ENCODE measurements at places on chromosomes 3 and 15.

GRCh38 chr15:90595763-90596155 is 66.0 kb downstream of the CRTC3 start:
- peaks cover 63% of the 10 kb centered on the region for H3K4me1 ChIP-seq
- H3K4me3 ChIP-seq: no peak overlapping the region
- no peaks in the 10 kb centered on the region for H3K27me3 ChIP-seq

- no peaks in the 10 kb centered on the region for H3K27me3 ChIP-seq
- H3K27ac ChIP-seq: peak overlapping the region; percentile 97
- peak; percentile 95 for DNase-seq
- H3K4me1 ChIP-seq: peaks cover 49% of the 10 kb centered on the region
Measured at GRCh38 chr15:31327669-31328427, 1.2 kb downstream of the KLF13 start.

GRCh38 chr3:79973482-79973881 is 205.7 kb upstream of the ROBO1 start:
- no peak overlapping the region for H3K4me3 ChIP-seq
- no peak for DNase-seq
- H3K27ac ChIP-seq: no peak overlapping the region
- H3K4me1 ChIP-seq: no peaks in the 10 kb centered on the region
- H3K27me3 ChIP-seq: no peaks in the 10 kb centered on the region

- H3K4me1 ChIP-seq: no peaks in the 10 kb centered on the region
- H3K27me3 ChIP-seq: no peaks in the 10 kb centered on the region
- H3K36me3 ChIP-seq: peaks cover 20% of the 10 kb centered on the region
Measured at GRCh38 chr3:3141939-3142338, 15.2 kb downstream of the TRNT1 start.

GRCh38 chr3:159795042-159795441 is 193.6 kb upstream of the IL12A start:
- DNase-seq: no peak
- no peak overlapping the region for H3K27ac ChIP-seq
- no peaks in the 10 kb centered on the region for H3K27me3 ChIP-seq
- no peak overlapping the region for H3K4me3 ChIP-seq

GRCh38 chr3:110614186-110614585 is 457.4 kb upstream of the NECTIN3 start:
- H3K4me3 ChIP-seq: no peak overlapping the region
- no peaks in the 10 kb centered on the region for H3K36me3 ChIP-seq
- H3K27me3 ChIP-seq: no peaks in the 10 kb centered on the region
- H3K27ac ChIP-seq: no peak overlapping the region
- no peaks in the 10 kb centered on the region for H3K4me1 ChIP-seq

DNA sequence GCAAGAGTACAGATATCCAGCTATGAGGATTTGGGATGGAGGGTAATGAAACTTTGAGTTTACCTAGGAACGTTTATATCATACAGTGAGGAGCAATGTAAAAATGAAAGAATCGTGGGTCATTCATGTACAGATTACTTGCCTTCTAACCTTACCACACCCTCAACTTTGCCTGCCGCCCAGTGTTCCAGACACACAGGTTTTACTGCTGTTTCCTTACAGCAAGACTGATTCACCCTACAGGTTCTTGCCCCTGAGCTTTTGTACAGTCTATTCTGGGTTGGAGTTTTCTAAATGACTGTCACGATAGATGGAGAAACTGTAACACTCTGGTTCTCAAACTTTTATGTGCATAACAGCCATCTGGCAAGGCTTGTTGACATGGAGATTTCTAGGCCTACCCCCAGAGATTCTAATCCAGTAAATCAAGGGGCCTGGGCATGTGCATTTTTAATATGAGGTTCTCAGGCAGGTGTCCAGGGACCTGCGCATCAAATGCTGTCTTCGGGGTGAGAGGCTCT is 6.6 kb upstream of the TPRG1 start:
- no peak overlapping the region for H3K27ac ChIP-seq
- peaks cover 8% of the 10 kb centered on the region for H3K4me1 ChIP-seq
- H3K36me3 ChIP-seq: no peaks in the 10 kb centered on the region
- no peak overlapping the region for H3K4me3 ChIP-seq

DNA sequence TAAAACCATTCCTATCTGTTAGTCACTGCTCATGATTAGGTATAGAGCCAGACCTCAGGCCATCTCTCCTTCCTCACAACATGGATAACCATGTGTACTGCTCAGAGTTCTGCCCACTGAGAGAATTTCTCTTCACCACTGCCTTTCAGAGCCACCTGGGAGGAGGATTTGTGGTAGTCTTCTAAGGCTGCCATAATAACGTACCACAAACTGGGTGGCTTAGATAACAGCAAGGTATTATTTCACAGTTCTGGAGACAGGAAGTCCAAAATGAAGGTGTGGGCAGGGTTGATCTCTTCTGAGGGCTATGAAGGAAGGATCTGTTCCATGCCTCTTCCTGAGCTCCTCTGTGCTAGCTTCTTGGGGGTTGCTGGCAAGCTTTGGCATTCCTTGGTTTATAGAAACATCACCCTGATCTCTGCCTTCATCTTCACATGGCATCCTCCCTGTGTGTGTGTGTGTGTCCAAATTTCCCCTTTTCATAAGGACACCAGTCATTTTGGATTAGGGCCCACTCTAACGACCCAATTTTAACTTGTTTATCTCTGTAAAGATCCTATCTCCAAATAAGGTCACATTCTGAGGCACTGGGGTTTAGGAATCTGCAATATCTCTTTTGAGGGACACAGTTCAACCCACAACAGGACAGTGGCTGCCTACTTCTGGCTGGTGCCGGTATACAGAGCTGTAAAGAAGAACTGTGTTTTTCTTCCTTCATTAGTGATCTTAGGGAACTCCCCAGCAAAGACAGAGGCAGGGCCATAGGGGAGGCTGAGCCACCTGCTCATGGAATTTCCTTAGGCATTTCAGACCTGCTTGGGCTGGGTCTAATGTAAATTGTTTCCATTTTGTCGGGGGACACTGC is 42.1 kb upstream of the NOX5 start:
- no peaks in the 10 kb centered on the region for H3K36me3 ChIP-seq
- DNase-seq: no peak
- no peak overlapping the region for H3K4me3 ChIP-seq

- H3K27ac ChIP-seq: no peak overlapping the region
- no peaks in the 10 kb centered on the region for H3K36me3 ChIP-seq
- H3K27me3 ChIP-seq: no peaks in the 10 kb centered on the region
- no peak for DNase-seq
Measured at GRCh38 chr15:54540721-54541120, 562.5 kb downstream of the UNC13C start.

GRCh38 chr3:150721285-150722130 is 17.8 kb upstream of the ERICH6 start:
- peaks cover 4% of the 10 kb centered on the region for H3K4me1 ChIP-seq
- no peak overlapping the region for H3K27ac ChIP-seq
- no peak overlapping the region for H3K4me3 ChIP-seq
- H3K27me3 ChIP-seq: no peaks in the 10 kb centered on the region
- no peak for DNase-seq

GRCh38 chr3:150775001-150775599 is 12.1 kb upstream of the SIAH2 start:
- no peaks in the 10 kb centered on the region for H3K36me3 ChIP-seq
- no peak overlapping the region for H3K27ac ChIP-seq
- H3K4me3 ChIP-seq: no peak overlapping the region
- H3K27me3 ChIP-seq: no peaks in the 10 kb centered on the region
- DNase-seq: no peak
- H3K4me1 ChIP-seq: no peaks in the 10 kb centered on the region

- no peak for DNase-seq
- H3K4me1 ChIP-seq: no peaks in the 10 kb centered on the region
- no peaks in the 10 kb centered on the region for H3K27me3 ChIP-seq
- no peak overlapping the region for H3K4me3 ChIP-seq
- no peak overlapping the region for H3K27ac ChIP-seq
Measured at GRCh38 chr3:12490547-12490946, 6.3 kb downstream of the TSEN2 start.

DNA sequence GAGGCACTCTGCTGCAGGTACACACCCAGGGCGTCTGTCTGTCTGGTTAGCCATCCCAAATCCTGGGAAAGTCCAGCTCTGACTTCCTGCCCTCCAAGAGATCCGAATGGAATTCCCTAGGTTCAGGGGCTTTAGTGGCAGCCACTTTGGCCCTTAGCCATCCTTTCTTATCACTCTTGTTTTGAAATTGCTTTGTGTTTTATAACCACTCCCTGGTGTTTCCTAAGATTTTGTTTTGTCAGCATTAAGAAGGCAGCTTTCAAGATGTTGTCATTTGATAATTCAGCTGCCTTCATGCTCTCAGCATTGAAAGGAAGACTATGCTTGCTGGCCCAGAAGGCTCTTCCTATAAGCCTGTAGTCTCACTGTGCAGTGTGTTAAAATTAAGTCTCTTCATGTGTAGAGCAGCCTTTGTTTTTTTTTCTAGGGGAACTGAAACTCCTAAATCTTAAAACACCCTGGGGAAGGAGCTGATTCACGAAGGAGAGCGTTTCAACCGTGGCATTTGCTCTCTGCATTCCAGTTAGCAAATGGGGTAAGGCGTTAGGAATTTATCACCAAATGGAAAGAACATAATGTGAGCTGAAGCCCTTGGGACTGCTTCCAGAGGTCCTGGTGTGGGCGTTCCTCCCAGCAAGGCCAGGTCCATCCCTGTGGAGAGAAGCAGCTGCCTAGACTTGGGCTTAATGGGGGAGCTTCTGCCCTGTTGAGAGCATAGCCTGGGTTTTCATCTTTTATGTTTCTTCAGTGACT is 14.2 kb upstream of the CLEC3B start:
- H3K4me3 ChIP-seq: no peak overlapping the region
- H3K4me1 ChIP-seq: peaks cover 46% of the 10 kb centered on the region
- H3K36me3 ChIP-seq: peaks cover 39% of the 10 kb centered on the region
- peak overlapping the region; percentile 50 for H3K27ac ChIP-seq

- no peak for DNase-seq
- no peaks in the 10 kb centered on the region for H3K36me3 ChIP-seq
- H3K4me1 ChIP-seq: no peaks in the 10 kb centered on the region
- no peak overlapping the region for H3K4me3 ChIP-seq
- H3K27me3 ChIP-seq: no peaks in the 10 kb centered on the region
Measured at GRCh38 chr3:173139420-173139819, 1.6 kb downstream of the SPATA16 start.

DNA sequence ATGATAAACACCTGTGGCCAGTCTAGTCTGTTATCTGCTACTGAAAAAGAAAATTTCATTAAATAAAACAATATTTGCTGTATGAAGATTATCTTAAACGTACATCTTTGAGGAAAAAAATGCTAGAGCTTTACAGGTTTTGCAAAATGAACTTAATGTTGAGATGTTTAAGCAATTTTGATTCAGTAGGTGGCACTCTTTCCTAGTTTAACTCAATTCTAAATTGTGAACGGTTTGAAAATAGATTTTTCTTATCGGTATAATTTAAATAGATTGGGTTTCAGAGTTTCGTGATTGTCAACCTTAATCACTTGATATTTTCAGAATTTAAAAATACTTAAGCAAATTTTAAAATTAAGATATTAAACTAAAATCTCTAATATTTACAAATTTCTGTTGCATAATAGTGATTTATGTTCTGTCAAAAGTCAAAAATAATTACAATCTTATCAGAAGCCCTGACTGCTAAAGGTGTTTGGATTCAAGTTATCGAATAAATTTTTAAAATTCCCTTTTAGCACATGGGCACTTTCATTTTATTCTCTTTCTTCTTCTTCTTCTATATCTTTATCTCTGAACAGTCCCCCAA is 7.0 kb upstream of the RNF111 start:
- no peak for DNase-seq
- H3K36me3 ChIP-seq: no peaks in the 10 kb centered on the region
- no peaks in the 10 kb centered on the region for H3K27me3 ChIP-seq
- no peak overlapping the region for H3K27ac ChIP-seq
- H3K4me3 ChIP-seq: no peak overlapping the region

GRCh38 chr3:97089621-97090020 is 275.2 kb downstream of the EPHA6 start:
- H3K27me3 ChIP-seq: no peaks in the 10 kb centered on the region
- no peak for DNase-seq
- H3K4me3 ChIP-seq: no peak overlapping the region
- no peaks in the 10 kb centered on the region for H3K36me3 ChIP-seq

GRCh38 chr3:114709102-114709501 is 415.3 kb downstream of the TIGIT start:
- no peaks in the 10 kb centered on the region for H3K27me3 ChIP-seq
- H3K27ac ChIP-seq: no peak overlapping the region
- H3K4me3 ChIP-seq: no peak overlapping the region
- no peaks in the 10 kb centered on the region for H3K36me3 ChIP-seq
